ENCODE measurements at places on chromosomes 6 and 20.

DNA sequence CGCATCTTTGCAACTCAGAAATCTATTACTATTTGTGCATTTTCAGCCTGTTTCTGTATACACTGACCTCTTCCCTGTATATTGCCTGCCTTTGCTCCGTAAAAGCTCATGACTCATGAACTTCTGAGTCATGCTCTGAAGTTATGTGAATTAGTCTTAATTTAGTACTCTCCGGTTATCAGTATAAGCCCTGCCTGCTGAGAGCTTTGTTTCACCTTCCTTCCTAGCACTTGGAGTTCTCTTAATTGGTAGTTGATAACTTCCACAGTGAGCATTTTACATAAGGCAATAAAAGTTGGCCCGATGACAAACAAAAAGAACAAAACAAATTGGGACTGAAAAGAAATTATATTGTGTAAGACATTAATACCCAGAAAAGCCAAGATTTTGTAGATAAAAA is 231.4 kb downstream of the GJA1 start:
- no peak for DNase-seq

GRCh38 chr6:150410399-150410798 is 41.6 kb downstream of the IYD start:
- no peak for DNase-seq

GRCh38 chr6:159056003-159056402 is 11.2 kb upstream of the TAGAP start:
- DNase-seq, result no peak

- no peak for DNase-seq
Measured at GRCh38 chr6:12890171-12890790, 173.7 kb downstream of the PHACTR1 start.

GRCh38 chr20:8139899-8140298 is 7.8 kb downstream of the PLCB1 start:
- DNase-seq, result no peak

- DNase-seq, result no peak
Measured at GRCh38 chr6:26273673-26274588, 91.1 kb upstream of the BTN3A2 start.

Measured in forelimb muscle (tissue), 1 donor.